ENCODE measurements at places on chromosomes 2 and 18. TPM values are rescaled to one million over a fixed set of nuclear protein-coding genes. Genes with fewer than 3 reads are reported as not detected.

DNA sequence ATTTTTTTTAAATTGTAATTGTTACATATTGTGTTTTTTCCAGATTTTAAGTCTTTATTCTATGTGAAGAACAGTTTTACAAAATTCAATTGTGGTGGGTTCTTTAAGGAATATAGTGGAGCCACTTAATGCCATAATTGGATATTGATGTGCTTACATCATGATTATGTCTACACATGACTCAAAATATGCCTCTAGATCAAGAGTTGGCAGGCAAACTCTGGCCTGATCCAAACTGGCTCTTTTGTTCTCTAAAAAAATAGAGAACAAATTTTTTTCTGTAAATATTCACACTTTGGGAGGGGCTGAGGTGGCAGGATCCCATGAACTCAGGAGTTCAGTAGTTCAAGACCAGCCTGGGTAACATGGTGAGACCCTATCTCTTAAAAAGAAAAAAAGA, 8.3 kb downstream of the EHBP1 start:
- DNase-seq = no peak

DNA sequence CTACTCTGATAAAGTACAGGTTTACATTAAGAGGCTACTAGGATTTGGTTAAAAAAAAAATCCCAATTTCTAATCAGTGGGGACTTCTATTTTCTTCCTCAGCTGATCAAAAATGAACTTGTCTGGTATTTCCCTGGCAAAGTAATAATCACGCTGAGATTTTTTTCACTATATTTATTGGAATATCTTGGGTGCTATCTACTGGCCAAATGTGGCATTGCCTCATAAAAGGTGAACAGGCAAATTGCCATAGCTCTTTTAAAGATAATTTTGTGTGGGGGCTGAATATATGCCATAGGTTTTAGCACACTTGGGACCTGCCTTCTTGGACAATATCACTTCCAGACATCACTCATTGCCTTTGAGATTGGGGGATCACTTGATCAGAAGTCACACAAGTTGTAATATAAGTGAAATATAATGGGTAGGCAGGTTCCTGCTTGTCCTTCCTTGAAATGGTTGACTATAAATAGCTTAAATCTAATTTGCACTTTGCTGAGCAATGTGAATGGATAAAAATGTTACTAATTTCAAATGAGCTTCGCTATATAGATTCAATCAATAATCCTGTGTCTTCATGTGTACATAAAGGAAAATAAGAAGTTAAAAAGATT, 7.0 kb upstream of the NXPH2 start:
- peak; percentile 44 for DNase-seq

- peak; percentile 56 for DNase-seq
These were observed 175.5 kb downstream of the AGAP1 start for GRCh38 chr2:235669269-235669831.

DNA sequence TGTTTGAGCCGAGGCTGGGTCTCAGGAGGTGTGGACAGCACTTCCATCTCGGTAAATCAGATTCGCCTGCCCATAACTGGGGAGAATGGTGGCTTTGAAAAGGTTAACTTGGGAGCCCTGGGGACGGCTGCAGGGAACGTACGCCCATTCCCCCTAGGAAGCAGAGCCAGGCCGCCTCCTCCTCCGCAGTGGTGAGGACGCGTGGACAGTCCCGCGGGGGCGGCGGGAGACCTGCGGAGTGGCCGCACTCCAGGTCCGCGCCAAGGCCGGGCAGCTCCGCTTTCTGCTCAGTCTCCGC, 845 bp upstream of the MYCN start:
- DNase-seq = no peak

- DNase-seq = no peak
These were observed 20.9 kb upstream of the COL6A3 start for GRCh38 chr2:237434866-237435311.

GRCh38 chr2:196274387-196274809, 103.0 kb upstream of the STK17B start:
- DNase-seq = no peak

DNA sequence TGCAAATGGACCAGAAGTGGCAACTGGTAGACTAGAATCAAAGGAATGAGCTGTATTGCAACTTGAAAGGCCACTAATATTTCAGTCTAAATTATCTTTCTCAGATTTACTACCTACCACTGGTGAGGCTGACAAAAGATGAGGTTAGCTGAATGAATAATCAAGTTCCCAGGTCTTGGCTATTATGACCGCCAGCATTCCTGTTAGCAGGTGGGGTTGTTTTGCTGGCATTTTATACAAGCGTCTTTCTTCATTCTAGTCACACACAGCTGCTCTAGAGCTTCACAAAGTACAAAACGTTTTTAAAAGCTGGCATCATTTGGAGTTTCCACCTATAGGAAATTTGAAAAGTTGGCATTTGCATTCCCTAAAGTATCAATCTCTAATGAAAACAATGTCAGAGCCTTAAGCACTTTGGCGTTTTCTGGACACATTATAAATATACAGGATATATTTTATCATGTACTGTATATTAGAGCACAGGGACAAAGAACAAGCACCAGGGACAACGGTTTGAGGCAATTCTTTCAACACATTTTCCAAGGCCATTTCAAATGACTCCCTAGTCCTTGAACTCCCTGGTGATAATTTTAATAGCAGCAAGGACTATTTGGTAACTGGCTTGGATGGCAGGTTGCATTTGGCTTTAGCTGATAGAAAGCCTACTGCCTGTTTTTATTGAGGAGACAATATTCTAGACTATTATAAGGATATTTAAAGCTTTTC, 410.2 kb upstream of the CHST9 start:
- DNase-seq = no peak

- DNase-seq = no peak
These were observed 148.4 kb upstream of the MEX3C start for GRCh38 chr18:51345848-51346391.

GRCh38 chr2:85173909-85174308, 40.7 kb downstream of the TCF7L1 start:
- no peak for DNase-seq

GRCh38 chr18:9552616-9553015, 61.7 kb downstream of the PPP4R1 start:
- no peak for DNase-seq

DNA sequence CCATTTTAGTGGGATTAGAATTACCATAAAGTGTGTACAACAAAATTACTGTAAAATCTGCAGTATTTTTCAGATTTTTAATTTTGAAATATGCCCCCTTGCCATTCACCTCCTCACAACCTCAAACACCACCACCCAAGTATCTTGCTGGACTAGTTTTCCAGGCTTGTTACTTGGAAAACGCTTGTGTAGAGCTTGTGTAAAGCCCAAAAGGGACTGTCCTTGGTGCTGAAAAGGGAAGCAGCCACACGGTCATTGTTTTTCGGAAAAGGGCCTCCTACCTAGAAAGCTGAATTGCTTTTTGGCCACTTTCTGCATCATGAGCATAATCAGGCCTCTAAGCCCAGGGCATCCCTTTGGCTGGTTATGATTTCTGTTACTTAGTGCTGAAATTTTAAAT, 563.4 kb downstream of the LRRTM4 start:
- DNase-seq = peak; percentile 30

DNA sequence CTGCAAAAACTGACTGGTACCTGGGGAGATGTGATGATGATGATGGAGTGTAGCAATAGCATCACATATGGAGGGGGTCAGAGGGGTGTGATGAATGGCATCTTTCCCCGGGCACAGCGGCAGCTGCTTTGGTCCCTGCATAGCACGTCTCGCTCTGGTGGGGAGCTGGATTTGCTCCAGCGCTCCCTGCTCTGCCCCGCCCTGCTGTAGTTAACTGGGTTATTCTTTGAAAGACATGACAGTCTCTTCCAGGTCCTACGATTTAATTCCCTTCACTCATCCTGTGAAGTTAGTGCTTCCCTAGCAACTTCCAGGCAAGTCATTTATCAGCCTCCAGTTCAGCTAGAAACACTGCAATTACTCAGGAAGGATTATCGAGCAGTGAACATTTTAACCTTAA, 463.1 kb downstream of the TSN start:
- DNase-seq = no peak

DNA sequence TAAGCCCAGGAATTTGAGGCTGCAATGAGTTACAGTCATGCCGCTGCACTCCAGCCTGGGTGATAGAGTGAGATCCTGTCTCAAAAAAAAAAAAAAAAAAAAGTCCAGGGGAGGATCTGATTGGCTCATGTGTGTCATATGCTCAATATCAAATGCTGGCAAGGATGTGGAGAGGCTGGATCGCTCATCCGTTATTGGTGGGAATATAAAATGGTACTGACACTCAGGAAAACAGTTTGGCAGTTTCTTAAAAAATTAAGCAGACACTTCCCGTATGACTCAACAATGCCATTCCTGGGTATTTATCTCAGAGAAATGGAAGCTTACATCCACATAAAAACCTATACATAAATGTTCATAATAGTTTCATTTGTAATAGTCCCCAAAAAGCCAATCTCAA, 68.9 kb downstream of the MEX3C start:
- DNase-seq = no peak

DNA sequence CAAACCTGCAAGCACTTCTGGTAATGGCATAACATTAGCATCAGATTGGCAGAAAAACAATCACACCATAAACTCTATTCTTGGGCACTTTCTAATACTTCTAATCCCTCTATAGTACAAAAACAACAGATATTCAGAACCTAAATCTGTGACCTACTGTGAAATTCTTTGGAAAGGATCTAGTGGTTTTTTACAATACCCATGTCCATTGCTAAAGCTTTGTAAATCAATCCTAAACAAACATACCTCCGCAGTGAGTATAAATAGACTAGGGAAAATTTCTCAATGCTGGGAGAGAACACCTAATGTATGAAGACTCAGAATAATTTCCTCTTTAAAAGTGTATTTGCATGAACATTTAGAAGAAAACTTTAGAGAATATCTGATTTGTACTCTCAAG, 1098.5 kb upstream of the DDX18 start:
- DNase-seq = no peak

- DNase-seq = no peak
These were observed 243.2 kb upstream of the BOD1L2 start for GRCh38 chr18:56903686-56904085.

DNA sequence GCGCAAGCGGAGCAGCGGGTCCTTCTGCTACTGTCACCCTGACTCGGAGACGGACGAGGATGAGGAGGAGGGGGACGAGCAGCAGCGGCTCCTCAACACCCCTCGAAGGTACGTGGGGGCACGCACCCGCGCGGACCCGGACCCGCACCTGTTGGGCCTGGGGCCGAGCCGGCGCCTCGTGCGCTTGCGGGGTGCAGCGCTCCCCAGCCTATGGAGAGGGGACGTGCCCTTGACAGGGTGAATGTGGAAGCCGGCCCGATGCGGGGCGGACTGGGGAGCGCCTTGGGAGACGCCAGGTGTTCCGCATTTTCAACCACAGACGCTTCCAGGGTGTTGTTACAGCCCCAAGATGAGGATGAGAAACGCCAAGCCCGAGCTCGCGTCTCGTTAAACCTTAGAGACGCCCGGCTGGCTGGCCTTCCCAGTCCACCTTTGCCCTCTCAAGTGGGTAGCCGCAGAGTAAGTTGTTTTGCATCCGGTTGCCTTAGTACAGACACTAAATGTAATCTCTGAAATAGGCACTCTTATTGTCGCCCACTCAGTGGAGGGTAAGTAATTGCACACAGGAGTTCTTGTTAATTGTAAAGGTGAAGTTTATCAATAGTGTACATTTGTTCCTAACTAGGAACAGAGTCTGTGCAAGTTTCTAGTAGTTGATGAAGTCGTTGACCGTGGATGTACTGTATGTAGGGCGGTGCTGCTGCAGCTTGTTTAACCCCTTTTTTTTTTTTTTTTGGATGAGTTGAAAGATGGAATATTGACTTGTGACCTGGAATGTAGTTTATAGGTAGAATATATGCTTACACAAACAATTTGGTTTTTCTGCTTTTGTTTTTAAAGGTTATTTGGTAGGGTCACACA, 815 bp downstream of the GMCL1 start:
- DNase-seq = no peak

DNA sequence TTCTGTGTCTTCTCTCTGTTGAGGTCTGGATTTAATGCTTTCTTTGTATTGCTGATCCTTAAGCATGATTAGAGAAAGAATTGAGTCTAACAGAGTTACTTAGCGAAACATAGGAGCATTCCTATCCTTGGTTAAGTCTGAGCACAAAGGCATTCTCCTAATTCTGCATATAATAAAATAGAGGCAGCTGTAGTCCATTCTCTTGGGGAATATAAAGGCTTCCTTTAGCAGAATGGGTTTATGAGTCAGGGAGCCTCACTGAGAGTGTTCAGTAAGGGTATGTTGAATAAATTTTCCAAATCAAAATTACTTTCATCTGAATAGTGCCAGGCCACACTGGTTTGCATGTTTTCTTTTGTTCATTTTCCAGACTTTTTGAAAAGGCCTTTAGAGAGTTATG, 101.5 kb downstream of the GALNT1 start:
- DNase-seq = no peak

DNA sequence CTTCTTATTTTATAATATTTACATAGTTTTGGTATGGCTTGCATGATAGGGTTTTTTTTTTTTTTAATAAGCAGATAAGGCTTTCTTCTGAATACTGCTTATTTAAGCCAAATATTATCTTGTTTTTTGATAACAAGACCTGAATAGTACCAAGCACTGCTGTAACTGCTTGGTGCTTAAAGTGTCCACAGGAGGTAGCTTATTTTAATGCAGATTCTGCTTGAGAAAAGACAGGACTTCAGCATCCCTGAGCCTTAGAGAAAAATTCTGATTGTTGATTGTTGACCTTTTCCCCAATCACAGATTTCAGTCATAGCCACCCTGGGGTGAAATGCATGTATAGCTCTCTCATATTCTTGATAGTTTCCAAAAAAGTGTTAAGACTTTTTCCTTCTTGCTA, 336.4 kb downstream of the CTNNA2 start:
- DNase-seq = no peak

YPEL5 gene
- total RNA-seq = 50.2 TPM

UGT1A6 gene
- total RNA-seq = not detected

GEN1 gene
- 17.5 TPM for total RNA-seq

ADGRF3 gene
- not detected for total RNA-seq

PROKR1 gene
- total RNA-seq = not detected

IL36B gene
- not detected for total RNA-seq

SNORC gene
- 2.8 TPM for total RNA-seq

Data from NCI-H460 (cell line).